ENCODE measurements at places on chromosomes 12 and 14.

- no peak for DNase-seq
These were observed 279.7 kb upstream of the SOX5 start for GRCh38 chr12:24229031-24229700.

DNA sequence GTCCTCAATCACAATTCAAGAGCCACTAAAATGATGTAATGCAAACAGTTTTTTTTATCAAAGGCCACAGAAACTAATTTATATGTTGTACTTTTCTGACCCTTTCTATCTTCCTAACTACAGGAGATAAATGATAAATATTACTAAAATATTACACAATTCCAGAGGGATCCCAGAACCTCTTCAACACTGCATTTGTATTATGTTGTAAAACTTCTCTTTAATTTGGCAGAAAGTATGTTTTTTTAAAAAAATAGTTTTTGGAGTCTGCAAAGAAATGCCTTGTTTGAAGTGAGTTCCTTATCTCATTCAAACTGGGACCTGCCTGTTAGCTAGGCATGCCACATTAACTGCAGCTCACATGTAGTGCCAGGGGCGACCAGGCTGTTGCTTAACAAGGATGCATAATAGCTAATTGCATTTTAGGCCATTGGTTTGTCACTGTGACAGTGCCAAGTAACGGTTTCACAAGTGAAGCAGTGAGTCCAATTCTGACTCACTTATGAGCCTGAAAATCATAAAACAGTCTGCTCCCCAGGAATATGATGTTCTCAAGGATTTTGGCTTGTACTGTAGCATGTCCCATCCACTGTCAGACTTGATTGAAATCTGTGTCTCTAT, 266.9 kb downstream of the KTN1 start:
- DNase-seq = no peak

DNA sequence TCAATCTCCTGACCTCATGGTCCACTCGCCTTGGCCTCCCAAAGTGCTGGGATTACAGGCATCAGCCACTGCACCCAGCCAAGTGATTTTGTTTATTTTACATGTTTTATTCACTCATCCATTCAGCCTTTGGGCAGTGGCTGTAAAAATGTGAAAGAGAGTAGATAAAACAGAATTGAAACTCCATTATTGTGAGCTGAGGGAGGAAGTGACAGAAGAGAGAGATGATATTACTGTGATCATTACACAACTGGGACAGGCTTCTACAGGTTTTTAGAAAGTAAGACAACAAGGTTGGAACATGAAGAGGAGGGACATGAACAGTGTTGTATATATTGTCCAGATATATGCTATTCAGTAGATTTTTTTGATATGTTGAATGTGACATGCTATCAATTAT, 25.0 kb downstream of the CREBL2 start:
- DNase-seq = no peak

GRCh38 chr14:76720382-76720813, 40.9 kb upstream of the VASH1 start:
- DNase-seq = no peak

- no peak for DNase-seq
These were observed 328.6 kb downstream of the MDGA2 start for GRCh38 chr14:47346849-47347248.

GRCh38 chr12:6535960-6536847, 1.9 kb downstream of the GAPDH start:
- no peak for DNase-seq

DNA sequence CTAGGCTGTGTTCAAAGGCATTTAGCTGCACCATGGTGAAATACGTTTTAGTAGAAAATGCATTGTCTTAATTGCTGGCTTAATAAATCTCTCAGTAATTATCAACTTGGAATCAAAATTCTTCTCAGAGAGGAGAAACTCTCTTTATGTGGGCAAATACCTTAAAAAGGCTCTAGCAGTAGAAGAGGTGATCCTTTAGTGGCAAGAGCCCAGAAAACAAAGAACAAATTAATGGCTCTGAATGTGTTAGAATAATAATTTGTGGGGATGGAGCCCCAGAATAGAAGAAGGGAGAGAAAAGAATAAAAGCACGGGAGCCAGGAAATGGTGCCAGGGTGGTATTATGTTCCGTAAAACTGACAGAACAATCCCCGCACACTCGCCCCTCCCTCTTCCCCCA, 14.8 kb downstream of the TSPAN8 start:
- DNase-seq = no peak

DNA sequence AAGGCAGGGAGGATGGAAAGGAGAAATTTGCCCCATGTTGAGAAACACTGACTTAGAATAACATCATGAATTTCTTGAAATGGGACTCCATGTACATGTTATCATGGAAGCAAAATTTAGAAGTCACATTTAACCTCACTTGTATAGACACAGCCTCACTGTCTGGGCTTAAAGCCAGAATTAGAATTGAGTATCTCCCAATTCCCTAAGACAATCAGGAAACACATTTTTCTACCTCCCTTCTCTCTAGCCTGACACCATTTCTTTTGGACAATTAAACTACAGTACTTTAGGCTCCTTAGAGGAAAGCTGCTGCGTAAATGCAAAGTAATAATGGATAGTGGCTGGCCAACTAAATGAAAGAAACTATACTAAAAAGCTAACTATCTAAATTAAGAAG, 795.5 kb downstream of the C12orf50 start:
- no peak for DNase-seq

GRCh38 chr12:49470986-49471385, 67.8 kb upstream of the KCNH3 start:
- no peak for DNase-seq

DNA sequence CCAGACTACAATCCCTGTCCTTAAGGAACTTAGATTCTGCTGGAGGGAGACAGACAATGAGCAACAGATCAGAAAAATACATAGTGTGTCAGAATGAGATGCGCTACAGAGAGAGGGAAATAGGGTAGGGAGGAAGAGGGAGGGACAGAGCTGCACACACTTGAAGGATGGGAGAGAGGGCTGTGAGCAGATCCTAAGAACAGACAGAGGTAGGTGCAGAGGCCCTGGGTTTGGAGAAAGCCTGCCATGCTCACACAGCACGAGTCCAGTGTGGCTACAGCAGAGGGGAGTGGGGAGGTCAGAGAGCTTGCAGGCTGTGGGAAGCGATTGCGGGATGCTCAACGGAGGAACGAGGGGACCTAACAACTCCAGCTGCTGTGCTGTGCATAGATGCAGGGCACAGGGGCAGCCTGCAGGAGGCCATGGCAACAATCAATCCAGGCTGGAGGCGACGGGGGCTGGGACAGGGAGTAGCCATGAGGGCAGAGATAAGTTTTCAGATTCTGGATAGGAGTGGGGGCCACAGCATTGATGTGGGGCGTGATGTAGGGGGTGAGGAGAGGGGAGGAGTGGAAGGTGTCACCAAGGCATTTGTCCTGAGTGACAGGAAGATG, 20.7 kb downstream of the FAIM2 start:
- no peak for DNase-seq

Measured in activated CD4-positive, CD25-positive, alpha-beta regulatory T cell (primary cell).